Right renal pelvis (tissue), 4 donors: ENCODE measurements at places on chromosomes 1 and 21.

DNA sequence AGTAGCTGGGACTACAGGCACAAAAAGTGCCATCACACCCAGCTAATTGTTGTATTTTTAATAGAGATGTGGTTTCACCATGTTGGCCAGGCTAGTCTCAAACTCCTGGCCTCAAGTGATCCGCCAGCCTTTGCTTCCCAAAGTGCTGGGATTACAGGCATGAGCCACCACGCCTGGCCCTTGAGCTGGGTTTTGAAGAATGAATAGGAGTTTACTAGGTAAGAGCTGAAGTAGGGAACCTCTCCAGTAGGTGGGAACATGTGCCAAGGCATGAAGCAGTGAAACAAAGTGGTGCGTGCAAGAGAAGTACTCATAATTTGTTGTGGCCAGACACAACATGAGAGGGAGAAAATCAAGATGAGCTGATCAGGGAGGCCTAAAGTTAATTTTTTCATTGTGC, 55.8 kb downstream of the MAST2 start:
- no peak for DNase-seq

GRCh38 chr1:30904191-30904961, 4.2 kb downstream of the SDC3 start:
- DNase-seq: no peak

GRCh38 chr1:99655376-99655775, 9.5 kb downstream of the PALMD start:
- no peak for DNase-seq

DNA sequence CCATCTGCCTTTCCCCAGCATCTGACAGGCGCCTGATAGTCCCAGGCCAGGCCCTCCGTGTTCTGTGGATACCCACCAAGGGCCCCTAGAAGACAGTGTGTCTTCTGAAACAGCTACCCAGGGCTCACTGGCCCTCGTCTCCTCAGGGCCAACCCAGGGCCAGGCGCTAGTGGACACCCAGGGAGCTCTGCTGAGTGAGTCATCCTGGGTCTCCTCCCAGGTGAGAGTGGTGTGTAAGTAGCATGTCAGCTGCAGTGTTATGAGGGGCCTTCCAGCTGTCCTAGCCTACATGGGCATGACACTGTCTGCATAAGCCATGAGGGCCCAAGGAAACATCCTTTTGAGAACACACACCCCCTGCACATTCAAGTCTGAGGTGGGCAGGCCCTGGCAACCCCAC, 36.7 kb downstream of the CHD5 start:
- no peak for DNase-seq

GRCh38 chr1:117231748-117232373, 21.1 kb upstream of the VTCN1 start:
- DNase-seq: no peak

GRCh38 chr1:210099921-210100320, 132.7 kb upstream of the SERTAD4 start:
- DNase-seq: no peak

- DNase-seq: no peak
Measured at GRCh38 chr1:98991127-98992012, 13.3 kb downstream of the PLPPR5 start.

GRCh38 chr1:230065571-230065970, 1.5 kb upstream of the GALNT2 start:
- no peak for DNase-seq

DNA sequence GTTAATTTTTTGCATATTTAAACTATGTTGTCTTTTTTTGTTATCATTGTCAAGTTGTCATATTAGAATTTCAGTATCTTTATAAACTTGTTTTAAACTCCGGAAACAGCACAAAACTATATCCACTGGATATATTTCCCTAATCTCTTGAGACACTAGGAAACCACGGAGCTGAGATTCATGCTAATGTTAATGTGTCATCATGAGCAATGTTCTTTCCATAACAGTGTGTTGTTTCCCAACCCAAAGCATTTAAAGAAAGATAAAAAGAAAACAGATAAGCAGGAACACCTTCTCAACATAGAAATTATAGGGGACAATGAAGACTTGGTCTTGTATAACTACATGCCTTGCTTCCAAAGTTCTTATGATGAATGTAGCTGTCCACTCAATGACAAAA, 626.2 kb upstream of the TMPRSS15 start:
- DNase-seq: no peak

DNA sequence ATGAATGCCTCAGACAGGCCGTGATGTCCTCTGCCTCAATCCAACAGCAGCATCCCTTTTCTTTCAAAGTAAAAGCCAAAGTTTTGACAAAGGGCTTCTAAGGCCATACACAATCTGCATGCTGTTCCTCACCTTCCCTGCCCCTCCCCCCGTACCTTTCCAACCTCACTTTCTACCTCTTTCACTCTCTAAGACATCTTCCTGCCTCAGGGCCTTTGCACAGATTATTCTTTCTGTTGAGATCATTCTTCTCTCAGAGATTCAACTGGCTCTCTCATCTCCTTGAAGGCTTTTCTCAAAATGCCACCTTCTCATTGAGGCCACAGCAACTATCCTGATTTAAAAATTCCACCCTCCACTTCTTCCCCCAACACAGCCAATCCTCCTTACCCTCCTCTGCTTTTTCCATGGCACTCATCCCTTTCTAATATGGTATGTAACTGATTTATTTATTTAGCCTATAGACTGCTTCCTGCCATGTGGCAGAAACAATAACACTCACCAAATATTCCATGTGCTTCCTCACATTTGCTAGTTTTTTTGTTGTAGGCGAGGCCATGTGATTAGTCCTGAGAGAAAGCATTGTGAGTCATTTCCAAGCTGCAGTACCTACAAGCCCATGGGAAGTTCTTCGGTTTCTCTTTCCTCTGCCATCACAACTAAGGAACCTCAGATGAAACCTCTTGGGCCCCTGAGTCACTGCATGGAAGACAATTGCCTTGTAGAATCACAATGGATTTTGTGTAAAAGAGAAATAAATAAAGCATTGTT, 58.7 kb upstream of the GADD45A start:
- no peak for DNase-seq

DNA sequence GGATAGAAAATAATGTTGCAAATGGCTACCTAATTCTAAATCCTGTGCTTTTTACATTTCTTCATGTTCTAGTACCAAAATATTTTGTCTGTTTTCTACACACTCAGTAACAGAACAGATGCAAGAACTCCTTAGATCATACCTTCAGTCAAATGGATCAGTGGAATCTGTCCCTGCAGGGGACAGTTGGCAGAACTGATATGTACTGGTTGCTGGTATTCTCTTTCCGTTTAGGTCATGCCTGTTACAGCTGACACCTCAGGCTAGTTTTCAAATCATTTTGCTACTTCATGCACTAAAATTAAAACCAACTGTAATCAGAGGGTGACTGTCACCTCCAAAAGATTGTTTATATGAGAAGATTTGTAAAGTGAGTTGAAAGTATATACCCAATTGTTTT, 109.2 kb downstream of the TNNI3K start:
- DNase-seq: no peak

- no peak for DNase-seq
Measured at GRCh38 chr1:231040800-231041718, 1.0 kb upstream of the FAM89A start.
